ENCODE measurements at places on chromosomes 2 and 18.

- peak; percentile 43 for DNase-seq
These were observed 568 bp downstream of the TMEM131 start for GRCh38 chr2:97995026-97995733.

DNA sequence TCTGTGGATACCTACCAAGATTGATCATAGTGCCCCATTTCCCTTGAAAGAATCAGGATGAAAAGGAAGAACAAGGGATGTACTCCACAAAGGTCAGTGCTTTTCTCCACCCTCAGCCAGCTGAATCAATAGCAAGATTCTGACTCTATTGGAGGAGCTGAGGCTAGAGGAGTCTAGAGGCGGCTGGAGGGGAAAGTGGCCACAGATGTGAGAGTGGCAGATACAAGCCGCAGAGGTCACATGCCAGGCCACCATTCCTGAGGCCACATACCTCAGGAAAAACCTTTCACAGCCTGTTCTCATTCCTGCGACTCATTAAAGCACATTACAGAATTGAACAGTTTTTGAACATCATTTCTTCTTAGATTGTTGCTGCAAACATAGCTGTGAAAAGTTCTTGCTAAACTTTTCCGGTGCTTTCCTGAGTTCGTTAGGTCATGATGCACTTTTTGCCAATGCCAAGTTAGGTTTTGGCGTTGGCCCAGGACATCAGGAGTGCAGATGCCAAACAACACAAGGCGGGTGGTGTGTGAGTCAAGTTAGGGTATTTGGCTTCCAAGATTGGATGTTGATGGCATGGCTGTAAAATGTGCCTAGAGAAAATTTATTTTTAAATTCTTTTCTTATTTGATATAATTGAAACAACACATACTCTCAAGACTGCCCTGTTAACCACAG is 160.7 kb upstream of the SP5 start:
- peak; percentile 77 for DNase-seq

DNA sequence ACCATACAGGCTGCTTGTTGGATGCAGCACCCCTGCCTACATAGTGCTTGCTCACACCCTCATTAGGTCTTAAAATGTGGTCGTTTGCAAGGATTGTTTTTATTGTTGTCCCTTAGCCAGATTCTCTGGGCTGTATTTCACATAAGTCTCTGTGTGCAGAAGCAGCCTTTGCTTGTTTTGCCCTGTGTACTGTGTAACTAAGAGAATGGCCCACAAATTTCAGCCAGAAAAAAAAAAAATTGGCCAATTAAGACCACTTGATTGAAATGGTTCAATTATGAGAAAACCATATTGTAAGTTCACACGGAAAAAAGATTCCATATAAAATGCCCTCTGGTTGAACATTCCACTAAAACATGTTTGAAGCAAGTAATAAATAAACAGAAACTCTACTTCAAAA is 377.1 kb upstream of the SOX11 start:
- no peak for DNase-seq

GRCh38 chr2:182605166-182605565 is 110.9 kb upstream of the DNAJC10 start:
- DNase-seq, result no peak

- no peak for DNase-seq
These were observed 268.6 kb upstream of the RAB6C start for GRCh38 chr2:129710670-129711495.

GRCh38 chr2:177010146-177010545 is 202.4 kb upstream of the HNRNPA3 start:
- DNase-seq, result no peak

DNA sequence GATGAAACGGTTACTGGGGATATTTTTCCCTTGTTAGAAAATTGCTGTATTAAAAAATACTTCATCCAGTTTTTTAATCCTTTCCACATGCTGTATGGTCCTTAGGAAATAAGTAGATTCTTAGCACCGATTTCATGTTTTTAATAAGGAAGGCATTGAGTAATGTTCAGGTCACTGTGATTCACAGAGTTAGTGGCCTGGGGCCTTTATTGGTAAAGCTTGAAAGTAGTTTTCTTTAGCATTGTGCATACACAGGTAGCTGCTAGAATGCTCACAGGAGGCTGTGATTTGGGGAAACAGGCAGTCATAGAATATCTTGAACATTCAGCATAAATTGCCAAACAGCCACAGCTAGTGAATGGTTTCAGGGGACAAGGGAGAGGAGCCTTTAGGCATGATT is 79.8 kb downstream of the XRCC5 start:
- DNase-seq, result peak; percentile 37

- no peak for DNase-seq
These were observed 99.8 kb downstream of the METTL4 start for GRCh38 chr18:2471523-2471922.

- no peak for DNase-seq
These were observed 35.2 kb downstream of the SP140L start for GRCh38 chr2:230362030-230362691.

- no peak for DNase-seq
These were observed 935.9 kb upstream of the LRATD1 start for GRCh38 chr2:13696601-13697000.

GRCh38 chr2:10145519-10146357 is 23.2 kb downstream of the RRM2 start:
- no peak for DNase-seq

GRCh38 chr2:127039387-127040031 is 67.4 kb downstream of the BIN1 start:
- DNase-seq, result no peak

GRCh38 chr18:46161703-46162396 is 57.7 kb downstream of the HAUS1 start:
- no peak for DNase-seq

DNA sequence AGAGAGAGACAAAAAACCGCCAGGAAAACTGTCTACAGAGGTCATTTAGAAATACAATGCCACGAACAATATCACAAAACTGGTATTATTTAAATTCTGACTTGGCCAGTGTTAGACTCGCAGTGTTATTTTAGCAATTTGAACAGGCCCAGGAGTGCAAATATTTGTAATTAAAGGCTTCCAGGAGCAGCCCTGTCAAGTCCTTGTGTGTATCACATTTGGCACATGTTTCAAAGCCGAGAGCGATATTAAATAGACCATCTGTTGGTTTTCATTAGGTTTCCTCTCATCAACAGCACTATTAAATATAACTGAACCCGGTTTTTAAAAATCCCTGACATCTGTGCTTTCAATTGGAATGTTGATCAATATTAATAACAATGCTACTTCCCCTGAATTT is 656.9 kb downstream of the TSN start:
- no peak for DNase-seq

GRCh38 chr2:196640031-196640548 is 575 bp downstream of the CCDC150 start:
- no peak for DNase-seq

DNA sequence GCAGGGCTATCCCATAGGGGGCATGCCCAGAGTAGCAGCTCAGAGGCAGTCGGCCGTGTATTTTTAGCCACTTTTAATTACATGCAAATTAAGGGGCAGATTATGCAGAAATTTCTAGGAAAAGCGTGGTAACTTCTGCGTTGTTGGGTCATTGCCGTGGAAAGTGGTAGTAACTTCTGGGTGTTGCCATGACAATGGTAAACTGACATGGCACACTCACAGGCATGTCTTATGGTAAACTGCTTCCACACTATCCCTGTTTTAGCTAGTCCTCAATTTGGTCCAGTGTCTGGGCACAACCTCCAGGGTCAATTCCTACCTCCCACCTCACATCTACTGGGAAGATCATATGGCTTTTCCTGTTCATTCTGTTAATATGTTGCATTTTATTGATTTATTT is 428.9 kb upstream of the FANCL start:
- no peak for DNase-seq

DNA sequence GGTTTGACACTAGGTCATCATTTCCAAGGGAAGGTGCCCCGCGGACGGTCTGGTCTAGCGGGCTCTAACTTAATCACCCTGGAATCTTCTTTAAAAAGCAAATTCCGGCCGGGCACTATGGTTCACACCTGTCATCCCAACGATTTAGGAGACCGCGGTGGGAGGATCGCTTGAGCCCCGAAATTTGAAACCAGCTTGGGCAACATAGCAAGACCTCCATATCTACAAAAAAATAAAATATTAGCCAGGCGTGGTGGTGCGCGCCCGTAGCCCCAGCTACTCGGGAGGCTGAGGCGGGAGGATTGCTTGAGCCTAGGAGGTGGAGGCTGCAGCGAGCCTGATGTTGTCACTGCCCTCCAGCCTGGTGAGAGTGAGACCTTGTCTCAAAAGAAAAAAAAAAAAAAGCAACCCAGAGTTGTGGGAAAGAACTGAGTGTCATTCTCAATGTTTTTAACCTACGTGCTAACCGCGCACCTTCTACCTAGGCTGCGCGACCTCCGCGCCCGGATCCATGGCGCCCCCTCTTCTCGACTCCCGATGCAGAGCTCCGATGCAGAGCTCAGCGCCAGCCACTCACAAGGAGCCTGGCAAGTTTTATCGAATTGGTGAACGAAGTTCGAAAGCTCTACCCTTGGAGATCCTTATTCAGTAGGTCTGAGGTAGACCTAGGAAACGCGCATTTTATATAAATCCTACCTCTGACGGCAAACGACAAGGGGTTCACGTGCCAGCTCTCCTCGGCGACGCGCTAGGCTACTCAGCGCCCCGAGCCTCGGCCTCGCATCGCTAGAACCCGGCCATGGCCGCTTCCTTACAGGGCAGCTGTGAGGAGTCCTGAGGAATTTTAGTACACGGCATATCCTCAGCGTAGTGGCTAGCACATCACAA is 888 bp upstream of the TWSG1 start:
- DNase-seq, result no peak

GRCh38 chr2:43170405-43171105 is 55.9 kb downstream of the ZFP36L2 start:
- DNase-seq, result no peak
